ENCODE measurements at places on chromosomes 7 and 10. TPM values are rescaled to one million over a fixed set of nuclear protein-coding genes. Genes with fewer than 3 reads are reported as not detected.

The TUBAL3 gene
- total RNA-seq: 0.34 TPM

The MARCHF5 gene
- 41.2 TPM for total RNA-seq

The CPED1 gene
- 2.3 TPM for total RNA-seq

The DLX6 gene
- total RNA-seq: not detected

The HOXA9 gene
- total RNA-seq: 9.0 TPM

The RASA4B gene
- 10.1 TPM for total RNA-seq

The GIMAP8 gene
- 157 TPM for total RNA-seq

The TFEC gene
- 2.0 TPM for total RNA-seq

The LAMB4 gene
- total RNA-seq: 0.23 TPM

The TBXAS1 gene
- total RNA-seq: 2.0 TPM

The DNAJC1 gene
- total RNA-seq: 36.1 TPM

The ADRB1 gene
- 19.0 TPM for total RNA-seq

The CCDC172 gene
- total RNA-seq: not detected

The LRGUK gene
- total RNA-seq: 0.05 TPM

The CREB3L2 gene
- total RNA-seq: 32.2 TPM

The GNGT1 gene
- total RNA-seq: not detected

The NUDT1 gene
- 14.2 TPM for total RNA-seq

The MET gene
- total RNA-seq: 66.4 TPM

The MICALL2 gene
- 19.1 TPM for total RNA-seq

The SPDYE5 gene
- total RNA-seq: not detected

The MKX gene
- total RNA-seq: 0.14 TPM

The MLXIPL gene
- total RNA-seq: not detected

The AGFG2 gene
- 49.5 TPM for total RNA-seq

The IFIT1B gene
- total RNA-seq: not detected

The ABCC2 gene
- 0.79 TPM for total RNA-seq

The MMRN2 gene
- 465 TPM for total RNA-seq

The ZNF37A gene
- total RNA-seq: 9.4 TPM

The SNX8 gene
- 18.5 TPM for total RNA-seq

The CALML3 gene
- total RNA-seq: not detected

The FGFBP3 gene
- total RNA-seq: 0.34 TPM

The CCDC6 gene
- 22.6 TPM for total RNA-seq

The AGR2 gene
- 0.51 TPM for total RNA-seq

The C7orf57 gene
- not detected for total RNA-seq

The KCND2 gene
- 0.17 TPM for total RNA-seq

The C10orf143 gene
- 0.14 TPM for total RNA-seq

The ADCY1 gene
- total RNA-seq: 0.17 TPM

The VWDE gene
- not detected for total RNA-seq

The VOPP1 gene
- total RNA-seq: 140 TPM

The OR2A12 gene
- total RNA-seq: not detected

The NUDT13 gene
- 2.1 TPM for total RNA-seq

The FAM25C gene
- not detected for total RNA-seq

The TMEM106B gene
- total RNA-seq: 40.3 TPM

The AASS gene
- 44.5 TPM for total RNA-seq

The ST8SIA6 gene
- total RNA-seq: 0.34 TPM

The OPTN gene
- total RNA-seq: 123 TPM

The TUBB8 gene
- 0.09 TPM for total RNA-seq

The SPDYE2B gene
- not detected for total RNA-seq

All from dermis blood vessel endothelial cell (primary cell).